Activated T-cell treated with anti-CD3 and anti-CD28 coated beads for 1 hour (primary cell): ENCODE measurements at places on chromosomes 5 and 9.

DNA sequence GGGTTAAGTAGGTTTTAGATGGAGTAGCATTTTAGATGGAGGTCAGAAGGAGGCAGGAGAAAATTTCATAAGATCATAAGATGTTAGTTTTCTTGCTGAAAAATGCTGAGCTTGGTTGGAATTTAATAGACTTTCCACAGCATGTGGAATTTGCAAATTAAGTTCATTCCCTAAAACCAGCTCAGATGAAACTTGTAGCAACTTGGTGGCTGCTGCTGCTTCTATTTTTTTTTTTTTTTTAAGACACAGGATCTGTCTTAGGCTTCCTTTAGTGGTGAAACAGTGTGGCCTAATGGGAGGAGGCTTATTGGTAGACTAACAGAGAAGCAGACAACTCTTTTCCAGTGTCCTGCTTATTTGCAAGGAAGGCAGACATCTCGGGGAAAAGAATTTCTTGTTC, 154.5 kb downstream of the AOPEP start:
- DNase-seq = no peak

GRCh38 chr5:6125781-6126180, 252.6 kb downstream of the MED10 start:
- no peak for DNase-seq

GRCh38 chr5:18526792-18527405, 892.6 kb downstream of the TAF11L14 start:
- DNase-seq = no peak

DNA sequence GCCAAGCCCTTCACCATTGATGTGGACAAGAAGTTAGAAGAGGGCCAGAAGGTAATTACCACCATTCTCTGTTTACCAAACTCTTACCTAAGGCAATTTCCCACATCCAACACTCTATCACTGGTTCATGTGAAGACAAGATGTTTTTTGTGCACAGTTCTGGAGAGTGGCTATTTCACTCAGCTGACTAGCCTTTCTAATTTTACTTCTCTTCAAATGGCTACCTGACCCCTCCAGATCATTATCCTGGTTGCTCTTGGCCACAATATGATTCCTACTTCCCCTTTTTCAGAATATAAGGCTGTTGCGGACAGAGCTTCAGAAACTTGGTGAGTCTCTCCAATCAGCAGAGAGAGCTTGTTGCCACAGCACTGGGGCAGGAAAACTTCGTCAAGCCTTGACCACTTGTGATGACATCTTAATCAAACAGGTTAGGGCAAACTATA, 7.1 kb downstream of the KIF20A start:
- DNase-seq = no peak

GRCh38 chr9:136546697-136547501, 1.1 kb upstream of the NOTCH1 start:
- peak; percentile 42 for DNase-seq
